Suppressor macrophage treated with lipopolysaccharide for 4 hours (primary cell): ENCODE measurements at places on chromosomes 11 and 22.

GRCh38 chr11:58880625-58881024 is 36.1 kb upstream of the GLYATL2 start:
- no peak for DNase-seq

- no peak for DNase-seq
Observed at GRCh38 chr11:2092464-2092910, 46.7 kb downstream of the IGF2 start.

DNA sequence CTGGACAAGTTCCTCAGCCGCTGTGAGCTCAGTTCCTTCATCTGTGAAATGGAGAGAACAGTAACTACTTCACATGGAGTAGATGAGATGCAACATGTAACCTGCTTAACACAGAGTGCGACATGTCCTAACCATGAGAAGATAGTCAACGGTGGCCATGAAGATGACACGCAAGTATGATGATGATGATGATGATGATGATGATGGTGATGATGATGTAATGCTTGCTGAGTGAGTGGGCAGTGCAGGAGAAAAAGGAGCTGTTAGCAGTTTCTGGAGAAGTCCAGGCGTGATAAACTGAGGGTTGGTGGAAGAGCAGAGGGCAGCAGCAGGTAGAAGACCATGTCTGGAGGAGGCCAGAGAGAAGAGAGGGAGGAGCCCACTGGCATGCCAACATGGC is 90.8 kb upstream of the CD82 start:
- DNase-seq: no peak

GRCh38 chr11:66479394-66480116 is 679 bp upstream of the DPP3 start:
- peak; percentile 25 for DNase-seq
